Smooth muscle cell of bladder (primary cell): ENCODE measurements at places on chromosomes 6 and 20. TPM values are rescaled to one million over a fixed set of nuclear protein-coding genes. Genes with fewer than 3 reads are reported as not detected.

The TNFRSF21 gene
- 17.9 and 18.9 TPM in 2 replicates for total RNA-seq

The MYH7B gene
- total RNA-seq, result under 0.01 and 0.18 TPM in 2 replicates

The FERMT1 gene
- total RNA-seq, result 2.8 and 4.3 TPM in 2 replicates

The AVP gene
- not detected in 2 replicates for total RNA-seq

The CGAS gene
- 3.4 and 4.3 TPM in 2 replicates for total RNA-seq

The ZBTB12 gene
- 3.8 and 7.2 TPM in 2 replicates for total RNA-seq

The SLC17A9 gene
- total RNA-seq, result 9.4 TPM in 2 replicates

The HLA-DPB1 gene
- 2.3 and 15.9 TPM in 2 replicates for total RNA-seq

The CCN6 gene
- total RNA-seq, result not detected in 2 replicates

The CASS4 gene
- 0.09 and 0.14 TPM in 2 replicates for total RNA-seq

The SH3BGRL2 gene
- total RNA-seq, result 2.0 and 2.2 TPM in 2 replicates

The SNAP25 gene
- 3.7 and 9.5 TPM in 2 replicates for total RNA-seq

The SLC25A27 gene
- 16.1 and 17.5 TPM in 2 replicates for total RNA-seq

The ENPP3 gene
- 0.14 and 0.37 TPM in 2 replicates for total RNA-seq

The OXT gene
- 0.18 and 0.28 TPM in 2 replicates for total RNA-seq

The ZNF165 gene
- total RNA-seq, result 0.46 and 0.57 TPM in 2 replicates

The DDO gene
- 1.2 and 1.3 TPM in 2 replicates for total RNA-seq

The SLC4A11 gene
- 1.0 and 1.1 TPM in 2 replicates for total RNA-seq

The AURKA gene
- total RNA-seq, result 5.6 and 5.8 TPM in 2 replicates

The RIMS4 gene
- total RNA-seq, result under 0.01 TPM in 1 of 2 replicates, not detected in the other

The STMN3 gene
- 2.1 and 2.3 TPM in 2 replicates for total RNA-seq

The DYNLT2 gene
- 0.65 and 0.85 TPM in 2 replicates for total RNA-seq

The APOM gene
- total RNA-seq, result 1.3 and 2.8 TPM in 2 replicates

The GHRH gene
- not detected in 2 replicates for total RNA-seq

The NRSN1 gene
- not detected in 2 replicates for total RNA-seq

The TMEM217 gene
- total RNA-seq, result 1.9 and 4.0 TPM in 2 replicates

The TSHZ2 gene
- total RNA-seq, result 0.43 and 1.8 TPM in 2 replicates

The SEMG2 gene
- total RNA-seq, result not detected in 2 replicates

The ADGRF1 gene
- not detected in 2 replicates for total RNA-seq

The TNXB gene
- total RNA-seq, result 91.2 and 144 TPM in 2 replicates

The PGBD1 gene
- total RNA-seq, result 2.7 and 3.3 TPM in 2 replicates

The PPP1R3G gene
- total RNA-seq, result 1.4 and 2.8 TPM in 2 replicates

The C6orf62 gene
- total RNA-seq, result 76.6 and 78.4 TPM in 2 replicates

The BMP7 gene
- total RNA-seq, result 0.28 TPM in 1 of 2 replicates, not detected in the other

The MAP7 gene
- total RNA-seq, result 3.7 and 3.8 TPM in 2 replicates

The SMLR1 gene
- not detected in 2 replicates for total RNA-seq

The SCUBE3 gene
- total RNA-seq, result 1.7 and 1.8 TPM in 2 replicates

The BCAS4 gene
- total RNA-seq, result 11.1 and 11.7 TPM in 2 replicates

The WFDC12 gene
- not detected in 2 replicates for total RNA-seq

The PRDM1 gene
- total RNA-seq, result 1.2 and 2.0 TPM in 2 replicates

The NHSL1 gene
- 6.8 and 9.5 TPM in 2 replicates for total RNA-seq

The HLA-DRB5 gene
- total RNA-seq, result not detected in 2 replicates

The PPP1R18 gene
- 36.7 and 43.6 TPM in 2 replicates for total RNA-seq

The FAM110A gene
- 1.00 and 2.4 TPM in 2 replicates for total RNA-seq

The PPP1R14C gene
- 0.28 and 0.65 TPM in 2 replicates for total RNA-seq

The SLC35D3 gene
- total RNA-seq, result not detected in 2 replicates

The TCP11 gene
- total RNA-seq, result 0.14 TPM in 1 of 2 replicates, not detected in the other

The RFX6 gene
- not detected in 2 replicates for total RNA-seq

The POU3F2 gene
- not detected in 2 replicates for total RNA-seq

The SIRPD gene
- total RNA-seq, result not detected in 2 replicates

The HLA-DQA1 gene
- total RNA-seq, result not detected in 2 replicates

The HSPA1L gene
- 1.7 and 1.9 TPM in 2 replicates for total RNA-seq

The GJA1 gene
- 416 and 896 TPM in 2 replicates for total RNA-seq

The TGM6 gene
- not detected in 2 replicates for total RNA-seq

The CRYBG1 gene
- total RNA-seq, result 4.1 and 4.4 TPM in 2 replicates

The PDE10A gene
- 37.3 and 89.7 TPM in 2 replicates for total RNA-seq
